ENCODE measurements at places on chromosomes 12 and 14. TPM values are rescaled to one million over a fixed set of nuclear protein-coding genes. Genes with fewer than 3 reads are reported as not detected.

The C1QL4 gene
- total RNA-seq = not detected

DNA sequence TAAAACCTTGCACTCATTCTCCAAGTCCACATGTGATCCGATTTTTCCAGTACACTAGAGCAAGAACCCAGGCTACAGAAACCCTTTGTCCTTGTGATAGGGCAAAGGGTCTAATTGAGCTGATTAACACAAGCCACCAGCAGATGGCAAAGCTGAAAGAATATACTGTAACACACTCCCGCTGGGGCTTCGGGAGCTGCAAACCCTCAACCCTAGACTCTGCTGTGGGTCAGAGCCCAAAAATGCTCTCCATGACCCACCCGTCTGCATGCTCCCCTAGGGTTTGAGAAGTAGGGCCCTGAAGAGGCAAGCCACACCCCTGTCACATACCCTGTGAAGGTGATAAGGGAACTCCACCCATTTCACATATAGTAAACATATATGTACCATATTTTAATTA, 33.6 kb upstream of the PCNX1 start:
- no peak for DNase-seq

DNA sequence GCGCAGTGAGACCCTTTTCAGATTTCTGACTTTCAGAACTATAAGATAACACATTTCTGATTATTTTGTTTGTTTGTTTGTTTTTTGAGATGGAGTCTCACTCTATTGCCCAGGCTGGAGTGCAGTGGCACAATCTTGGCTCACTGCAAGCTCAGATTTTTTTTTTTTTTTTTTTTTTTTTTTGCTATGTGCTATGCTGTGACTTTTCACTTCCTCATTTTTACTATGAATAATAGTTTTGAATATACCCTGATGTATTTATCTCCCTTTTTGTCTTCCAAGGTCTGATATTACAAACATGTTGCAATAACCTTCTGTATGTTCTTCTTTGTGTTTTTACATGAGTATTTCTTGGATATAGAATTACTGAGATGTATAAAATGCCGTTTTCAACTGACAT, 658.7 kb upstream of the SEL1L start:
- DNase-seq = no peak

- no peak for DNase-seq
Measured at GRCh38 chr12:131747276-131748177, 36.6 kb downstream of the SFSWAP start.

The ANKRD13A gene
- total RNA-seq = 195 TPM

DNA sequence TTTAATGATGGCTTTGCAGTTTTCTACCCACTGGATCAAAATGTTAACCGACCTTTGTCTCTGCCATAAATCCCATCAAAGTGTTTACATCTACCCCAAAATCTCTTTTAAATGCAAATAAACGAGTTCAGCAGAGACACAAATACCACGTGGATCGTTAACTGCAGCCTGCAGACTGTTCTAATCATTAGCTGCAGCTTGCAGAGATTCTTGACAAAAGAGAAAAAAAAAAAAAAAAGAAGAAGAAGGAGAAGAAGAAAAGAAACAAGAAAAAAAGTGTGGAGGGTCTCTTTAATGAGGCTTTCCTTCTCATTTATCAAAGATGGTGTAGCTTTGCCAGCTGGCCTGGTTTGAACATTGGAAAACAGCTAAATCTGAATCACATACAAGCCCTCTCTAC, 275.7 kb downstream of the NEDD1 start:
- DNase-seq = no peak

The MED13L gene
- 189 TPM for total RNA-seq

DNA sequence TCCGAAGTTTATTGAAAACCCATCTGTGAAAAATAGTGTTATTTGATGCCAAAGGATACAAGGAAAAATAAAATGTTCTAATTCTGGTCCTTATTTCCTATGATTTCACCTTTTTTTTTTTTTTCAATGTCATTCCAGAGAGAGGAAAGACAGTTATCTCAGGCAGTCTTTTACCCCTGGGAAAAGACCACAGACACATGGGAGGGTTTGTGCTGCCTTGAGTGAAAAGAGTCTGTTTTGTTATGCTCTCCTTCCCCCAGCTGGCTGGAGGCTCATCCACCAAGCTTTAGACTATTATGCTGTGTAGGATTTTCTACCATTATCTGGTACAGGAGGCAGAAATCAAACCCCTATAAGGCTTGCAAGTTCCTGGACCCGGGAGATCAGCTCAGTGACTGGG, 151.8 kb downstream of the CRADD start:
- no peak for DNase-seq

- peak; percentile 83 for DNase-seq
Measured at GRCh38 chr12:29333178-29333577, 47.8 kb downstream of the ERGIC2 start.

The HHIPL1 gene
- total RNA-seq = 3.9 TPM

DNA sequence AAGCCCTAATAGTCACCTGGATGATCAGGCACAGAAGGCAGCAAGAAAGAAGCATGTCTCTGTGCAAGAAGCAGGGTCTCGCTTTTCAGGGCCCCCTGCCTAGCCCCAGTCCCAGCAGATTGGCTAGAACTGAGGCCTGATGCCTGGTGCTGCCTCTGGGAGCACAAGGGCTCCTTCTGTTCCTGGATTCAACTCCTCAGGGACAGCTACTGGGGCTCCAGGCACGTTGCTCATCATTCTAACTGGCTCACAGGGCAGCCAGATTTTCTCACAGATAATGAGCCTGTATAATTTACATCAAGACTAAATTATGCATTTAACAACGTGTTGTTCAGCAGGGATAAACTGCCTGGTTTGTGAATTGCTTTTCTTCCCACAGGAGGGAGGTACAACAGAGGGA, 106.5 kb upstream of the PLXNC1 start:
- peak; percentile 25 for DNase-seq

GRCh38 chr12:47192051-47192450, 112.3 kb upstream of the AMIGO2 start:
- DNase-seq = no peak

The RIN3 gene
- 7.3 TPM for total RNA-seq

- DNase-seq = no peak
Measured at GRCh38 chr14:51460011-51460410, 191.7 kb upstream of the FRMD6 start.

DNA sequence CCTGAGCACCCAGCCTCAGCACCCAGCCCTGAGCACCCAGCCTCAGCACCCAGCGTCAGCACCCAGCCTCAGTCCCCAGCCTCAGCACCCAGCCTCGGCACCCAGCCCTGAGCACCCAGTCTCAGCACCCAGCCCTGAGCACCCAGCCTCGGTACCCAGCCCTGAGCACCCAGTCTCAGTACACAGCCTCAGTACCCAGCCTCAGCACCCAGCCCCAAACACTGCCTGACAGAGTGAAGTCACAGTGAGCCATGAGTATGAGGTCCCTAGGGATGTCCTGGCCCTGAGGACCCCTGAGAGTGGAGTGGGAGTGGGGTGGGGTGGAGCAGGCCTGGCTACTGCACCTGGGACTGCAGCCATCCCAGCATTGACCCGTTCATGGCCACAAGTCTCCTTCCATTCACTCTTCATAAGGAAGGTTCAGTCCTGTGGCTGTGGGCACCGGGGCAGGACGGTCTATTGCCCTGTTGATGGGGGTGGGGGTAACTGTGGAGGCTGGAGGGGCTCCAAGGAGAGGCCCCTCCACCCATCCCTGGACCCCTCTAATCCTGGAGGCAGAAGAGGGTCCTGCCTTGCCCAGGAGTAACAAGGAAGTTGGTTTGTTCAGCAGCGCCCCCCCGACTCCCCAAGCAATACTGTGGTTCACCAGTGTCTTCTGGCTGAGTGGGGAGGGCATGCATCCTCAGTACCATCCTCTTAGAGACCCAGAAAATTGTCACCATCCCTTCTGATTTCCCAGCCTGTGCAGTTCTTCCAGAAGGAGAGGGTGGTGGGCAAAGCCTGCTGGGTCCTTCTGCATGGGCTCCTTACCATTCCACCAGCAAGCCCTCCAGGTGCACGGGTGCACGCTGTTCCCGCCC, 140.5 kb downstream of the ADGRD1 start:
- DNase-seq = no peak

GRCh38 chr12:126811391-126811790, 1455.6 kb upstream of the TMEM132C start:
- DNase-seq = no peak

GRCh38 chr12:49557187-49557916, 10.6 kb downstream of the MCRS1 start:
- no peak for DNase-seq

The KRT72 gene
- total RNA-seq = not detected

DNA sequence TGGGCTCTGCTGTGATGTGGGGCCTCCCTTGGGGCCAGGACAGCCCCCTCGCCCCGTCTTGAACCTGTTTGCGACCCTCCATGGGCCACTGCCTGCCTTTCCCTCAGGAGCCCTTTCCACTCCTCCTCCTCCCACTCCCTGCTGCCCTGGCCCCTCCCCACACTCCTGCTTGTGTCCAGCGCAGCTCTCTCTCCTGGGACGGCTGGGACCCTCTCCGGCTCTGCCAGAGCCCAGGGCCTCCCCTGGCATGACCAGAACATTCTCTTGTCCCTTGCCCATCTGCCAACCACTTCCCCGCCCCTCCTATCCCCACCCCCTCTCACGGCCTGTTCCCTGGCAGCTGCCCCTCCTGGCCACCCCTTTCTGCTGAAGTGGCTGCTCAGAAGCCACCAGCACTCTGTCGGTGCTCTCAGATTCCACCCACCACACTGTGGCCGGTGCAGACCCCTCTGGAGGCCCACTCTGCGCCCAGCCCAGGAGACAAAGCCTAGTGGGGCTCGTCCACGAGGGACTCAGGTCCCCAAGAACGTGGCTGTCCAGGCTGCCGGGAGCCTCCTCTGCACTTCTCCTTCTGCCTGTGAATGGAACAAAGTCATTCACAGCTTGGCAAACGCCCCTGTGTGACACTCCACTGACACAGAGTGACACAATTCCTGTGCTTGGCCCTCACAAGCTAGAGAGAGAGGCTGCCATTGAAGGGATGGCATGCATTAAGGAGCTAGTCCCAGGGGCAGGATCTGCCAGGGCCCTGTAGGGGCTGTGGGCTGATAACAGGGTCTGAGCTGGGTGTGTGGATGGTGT, 1.4 kb downstream of the ASPG start:
- DNase-seq = no peak

- peak; percentile 25 for DNase-seq
Measured at GRCh38 chr12:91958816-91959215, 186.8 kb downstream of the BTG1 start.

The RPS29 gene
- total RNA-seq = 2,020 TPM

The MYF5 gene
- not detected for total RNA-seq

The TOX4 gene
- total RNA-seq = 26.4 TPM

The OAS1 gene
- under 0.01 TPM for total RNA-seq

GRCh38 chr12:56836317-56836716, 73.2 kb downstream of the HSD17B6 start:
- DNase-seq = peak; percentile 67

DNA sequence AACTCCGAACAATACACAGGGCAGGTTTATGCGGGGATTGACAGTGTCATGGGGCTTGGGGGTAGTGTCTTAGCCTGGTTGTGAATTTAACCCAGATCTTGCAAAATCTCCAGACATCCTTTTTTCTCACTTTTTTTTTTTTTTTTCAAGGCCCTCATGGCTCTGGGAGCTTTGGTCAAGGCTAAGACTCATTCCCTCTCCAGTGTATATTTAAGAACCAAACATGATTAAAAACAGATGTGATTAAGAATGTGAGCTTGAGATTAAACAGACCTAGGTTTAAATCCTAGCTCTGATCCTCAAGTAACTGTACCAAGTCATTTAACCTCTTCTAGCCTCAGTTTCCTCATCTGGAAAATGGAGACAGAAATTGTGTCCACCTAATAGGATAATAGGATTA, 151.7 kb upstream of the FUT8 start:
- peak; percentile 88 for DNase-seq

GRCh38 chr14:100271247-100271939, 32.4 kb downstream of the YY1 start:
- peak; percentile 36 for DNase-seq

DNA sequence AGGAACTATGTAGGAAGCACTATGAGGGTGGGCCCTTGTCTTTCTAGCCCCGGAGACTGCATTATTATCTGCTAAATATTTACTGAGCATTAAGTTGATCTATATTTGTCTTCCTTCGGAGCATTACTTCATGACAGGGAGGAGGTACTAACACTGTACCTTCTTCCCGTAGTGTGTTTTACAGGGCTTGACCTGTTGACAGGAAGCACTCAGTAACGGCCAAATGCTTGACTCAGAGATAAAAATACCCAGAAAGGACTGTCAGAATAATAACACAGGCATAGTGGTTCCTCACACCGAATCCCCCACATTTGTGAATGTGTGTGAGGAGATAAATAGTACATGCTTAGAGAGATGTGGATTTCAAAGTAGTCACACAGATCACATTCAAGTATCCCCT, 466.6 kb downstream of the EGLN3 start:
- DNase-seq = no peak

DNA sequence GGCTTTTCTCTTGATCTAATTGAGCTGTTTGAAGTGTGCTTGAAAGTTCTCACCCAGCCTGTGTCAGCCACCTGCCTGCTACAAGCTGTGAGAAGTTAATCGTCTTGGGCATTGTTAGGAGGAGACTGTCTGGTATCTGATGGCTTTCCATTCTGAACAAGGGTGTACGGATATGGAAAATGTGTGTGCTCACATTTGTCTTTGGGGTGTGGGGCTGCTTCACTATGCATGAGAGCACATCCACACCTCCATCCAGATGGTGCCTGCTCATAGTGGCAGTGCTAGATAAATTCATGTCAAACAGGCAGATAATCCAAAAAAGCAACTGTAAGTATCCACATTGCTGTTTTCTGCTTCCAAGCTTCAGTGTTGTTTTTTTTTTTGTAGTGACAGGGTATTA, 462.2 kb downstream of the DIO2 start:
- DNase-seq = no peak

GRCh38 chr14:65805113-65805473, 392.6 kb downstream of the FUT8 start:
- no peak for DNase-seq

DNA sequence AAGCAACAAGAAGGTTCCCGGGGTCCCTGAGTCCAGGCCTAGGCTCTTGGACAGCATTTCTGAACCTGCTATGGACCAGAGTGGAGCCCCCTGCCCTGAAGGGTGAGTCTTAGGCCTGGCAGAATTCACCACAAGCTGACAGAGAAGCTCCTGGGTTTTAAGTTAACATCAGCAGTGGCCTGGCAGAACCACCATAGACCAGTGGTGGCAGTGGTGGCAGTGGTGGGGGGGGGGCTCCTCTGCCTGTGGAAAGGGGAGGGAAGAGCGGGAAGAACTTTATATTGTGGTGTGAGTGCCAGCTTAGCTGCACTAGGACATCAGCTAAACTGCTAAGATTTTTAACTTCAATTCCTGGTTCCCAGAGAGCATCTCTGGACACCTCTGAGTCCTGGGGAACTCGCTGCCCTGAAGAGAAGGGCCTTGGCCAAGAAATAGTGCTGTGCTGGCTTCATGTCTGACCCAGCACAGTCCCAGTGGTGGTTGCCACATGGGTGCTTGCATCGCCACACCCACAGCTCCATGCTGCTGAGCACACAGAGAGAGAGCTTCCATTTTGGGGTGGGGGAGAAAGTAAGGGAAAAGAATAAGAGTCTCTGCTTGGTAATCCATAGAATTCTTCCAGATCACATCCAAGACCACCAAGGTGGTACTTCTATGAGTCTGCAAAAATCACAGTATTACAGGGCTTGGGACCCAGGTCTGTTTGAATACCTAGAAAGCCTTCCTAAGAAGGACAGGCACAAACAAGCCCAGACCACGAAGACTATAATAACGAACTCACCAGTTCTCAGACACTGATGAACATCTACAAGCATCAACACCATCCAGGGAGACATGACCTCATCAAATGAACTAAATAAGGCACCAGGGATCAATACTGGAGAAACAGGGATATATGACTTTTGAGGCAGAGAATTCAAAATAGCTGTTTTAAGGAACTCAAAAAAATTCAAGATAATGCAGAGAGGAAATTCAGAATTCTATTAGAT, 20.4 kb upstream of the RNF212B start:
- no peak for DNase-seq

All from fibroblast of villous mesenchyme (primary cell).